ENCODE measurements at places on chromosomes 2 and 18.

DNA sequence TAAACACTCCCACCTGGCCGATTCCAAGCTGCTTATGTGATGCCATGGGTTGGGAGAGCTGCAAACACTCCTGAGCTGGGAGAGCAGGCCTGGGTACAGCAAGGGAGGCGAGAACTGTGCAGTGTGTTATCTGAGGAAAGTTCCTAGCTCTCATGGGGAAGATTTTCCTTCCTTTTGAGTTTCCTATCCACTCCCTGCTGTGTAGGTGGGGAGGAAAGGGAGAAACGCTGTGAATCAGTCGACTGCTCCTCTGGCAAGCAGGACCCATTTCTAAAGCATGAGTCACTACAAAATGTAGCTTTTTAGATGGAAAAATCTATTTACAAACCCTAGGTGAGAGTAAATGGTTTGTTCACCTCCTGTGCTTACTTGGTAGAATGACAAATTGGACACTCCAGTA lies 80.4 kb downstream of the SH3RF3 start:
- no peak for DNase-seq

GRCh38 chr2:200302940-200303727 lies 3.4 kb upstream of the SPATS2L start:
- no peak for DNase-seq

GRCh38 chr18:62066102-62066818 lies 120.6 kb downstream of the PIGN start:
- no peak for DNase-seq

GRCh38 chr18:28884304-28884703 lies 707.4 kb upstream of the CDH2 start:
- no peak for DNase-seq

- no peak for DNase-seq
These were observed 477.3 kb downstream of the MBD2 start for GRCh38 chr18:53747210-53747609.

- no peak for DNase-seq
These were observed 56.2 kb upstream of the TMEM163 start for GRCh38 chr2:134774786-134775641.

- DNase-seq: no peak
These were observed 225.8 kb downstream of the PIEZO2 start for GRCh38 chr18:10923551-10924070.

DNA sequence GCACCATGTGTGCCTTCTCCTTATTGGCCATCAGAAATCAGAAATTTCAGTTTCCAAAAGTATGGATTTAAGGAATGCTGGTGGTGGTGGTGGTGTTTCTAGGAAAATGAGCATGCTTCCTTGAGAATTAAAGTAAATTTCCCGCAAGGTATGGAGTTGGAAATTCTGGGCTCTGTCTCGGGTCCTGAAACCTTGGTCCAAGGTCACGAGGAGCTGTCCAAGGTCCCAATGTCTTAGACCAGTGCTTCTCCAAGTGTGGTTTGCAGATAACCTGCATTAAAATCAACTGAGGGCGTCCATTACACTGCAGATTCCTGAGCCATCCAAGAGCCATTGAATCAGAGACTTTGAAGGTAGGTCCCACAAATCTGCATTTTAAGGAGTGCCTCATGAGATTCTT lies 210.9 kb upstream of the PKDCC start:
- DNase-seq: peak; percentile 6

DNA sequence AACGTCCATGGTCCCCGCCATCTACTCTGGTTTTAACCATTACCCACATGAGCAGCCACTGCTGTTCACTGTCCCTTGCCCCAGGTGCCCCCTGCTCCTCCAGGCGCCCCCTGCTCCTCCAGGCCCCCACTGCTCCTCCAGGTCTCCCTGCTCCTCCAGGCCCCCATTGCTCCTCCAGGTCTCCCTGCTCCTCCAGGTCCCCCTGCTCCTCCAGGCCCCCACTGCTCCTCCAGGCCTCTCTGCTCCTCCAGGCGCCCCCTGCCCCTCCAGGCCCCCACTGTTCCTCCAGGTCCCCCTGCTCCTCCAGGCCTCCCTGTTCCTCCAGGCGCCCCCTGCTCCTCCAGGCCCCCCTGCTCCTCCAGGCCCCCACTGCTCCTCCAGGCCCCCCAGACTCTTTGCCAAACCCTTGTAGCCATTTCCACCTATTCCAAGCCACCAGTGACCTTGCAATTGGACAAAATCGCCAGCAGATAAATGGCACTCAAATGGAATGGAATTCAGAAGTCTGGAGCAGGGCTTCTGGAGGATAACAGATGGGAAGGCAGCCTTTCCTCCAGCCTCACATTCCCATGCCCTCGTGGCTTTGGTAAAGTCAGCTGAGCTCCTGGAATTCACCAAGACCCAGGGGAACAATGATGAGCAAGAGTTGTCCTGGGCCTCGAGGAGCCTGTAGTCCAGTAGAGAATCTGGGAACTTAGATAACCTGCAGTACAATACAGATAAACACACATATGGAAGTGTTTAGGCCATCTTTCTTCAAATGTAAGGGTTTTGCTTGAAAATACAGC lies 13.3 kb upstream of the RPL31 start:
- no peak for DNase-seq

DNA sequence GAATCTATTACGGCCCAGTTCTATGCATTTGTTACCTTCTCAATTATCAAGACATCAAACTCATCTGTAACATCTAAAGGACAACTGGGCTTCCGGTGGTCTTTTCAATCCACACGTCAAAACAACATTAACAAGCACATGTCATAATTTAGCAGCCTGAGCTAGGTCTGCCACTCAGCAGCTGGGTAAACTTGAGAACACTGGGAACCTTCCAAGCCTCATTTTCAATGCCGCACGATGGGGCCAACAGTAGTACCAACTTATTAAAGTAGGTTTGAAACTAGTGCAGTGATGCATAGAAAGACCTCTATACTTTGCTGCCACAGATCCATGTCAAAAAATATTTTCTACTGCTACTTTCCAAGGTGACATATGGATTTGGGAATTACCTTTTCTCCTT lies 60.4 kb downstream of the COL4A4 start:
- DNase-seq: no peak

DNA sequence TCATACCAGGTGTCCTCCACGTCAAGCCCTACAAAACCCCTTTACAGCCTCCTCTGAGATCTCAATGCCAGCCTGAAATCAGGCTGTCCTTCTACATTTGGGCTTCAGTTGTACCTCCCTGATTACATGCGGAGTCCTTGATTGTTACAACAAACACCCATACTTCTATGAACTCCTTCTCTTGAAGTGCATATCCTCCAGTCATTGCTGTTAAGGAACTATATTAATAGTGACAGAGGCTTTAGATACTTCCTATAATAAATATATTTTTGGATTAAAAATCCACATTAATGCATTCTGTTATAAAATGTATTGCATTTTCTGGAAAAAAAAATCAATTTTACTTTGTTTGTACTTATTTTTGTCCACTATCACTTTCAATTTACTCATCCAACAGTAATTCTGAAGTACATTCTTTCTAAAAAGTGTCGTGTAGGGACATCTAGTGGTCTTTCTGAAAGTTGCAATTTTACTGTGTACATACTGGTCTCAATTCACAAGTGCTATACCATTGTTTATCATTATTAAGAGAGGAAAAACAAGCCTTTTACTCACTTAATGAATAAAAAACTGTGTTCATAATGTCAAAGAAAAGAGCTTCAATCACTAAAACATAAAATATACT lies 316.4 kb downstream of the DSEL start:
- DNase-seq: no peak

DNA sequence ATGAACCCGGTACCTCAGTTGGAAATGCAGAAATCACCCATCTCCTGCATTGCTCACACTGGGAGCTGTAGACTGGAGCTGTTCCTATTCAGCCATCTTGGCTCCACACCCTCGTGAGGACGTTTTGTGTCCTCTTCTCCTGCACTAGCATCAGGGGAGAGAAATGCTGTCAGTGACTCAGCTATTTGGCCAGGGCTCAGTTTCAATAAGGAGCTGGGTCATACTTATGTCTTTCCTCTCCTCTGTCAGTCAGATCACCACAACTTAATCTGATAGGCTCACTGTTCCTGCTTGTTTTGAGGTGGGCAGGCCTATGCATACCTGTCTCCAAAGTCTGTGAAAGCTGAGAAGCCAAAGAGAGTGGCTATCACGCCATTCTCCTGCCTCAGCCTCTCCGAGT lies 921.2 kb downstream of the DCC start:
- no peak for DNase-seq

- no peak for DNase-seq
These were observed 44.7 kb downstream of the ATF2 start for GRCh38 chr2:175123254-175123653.

DNA sequence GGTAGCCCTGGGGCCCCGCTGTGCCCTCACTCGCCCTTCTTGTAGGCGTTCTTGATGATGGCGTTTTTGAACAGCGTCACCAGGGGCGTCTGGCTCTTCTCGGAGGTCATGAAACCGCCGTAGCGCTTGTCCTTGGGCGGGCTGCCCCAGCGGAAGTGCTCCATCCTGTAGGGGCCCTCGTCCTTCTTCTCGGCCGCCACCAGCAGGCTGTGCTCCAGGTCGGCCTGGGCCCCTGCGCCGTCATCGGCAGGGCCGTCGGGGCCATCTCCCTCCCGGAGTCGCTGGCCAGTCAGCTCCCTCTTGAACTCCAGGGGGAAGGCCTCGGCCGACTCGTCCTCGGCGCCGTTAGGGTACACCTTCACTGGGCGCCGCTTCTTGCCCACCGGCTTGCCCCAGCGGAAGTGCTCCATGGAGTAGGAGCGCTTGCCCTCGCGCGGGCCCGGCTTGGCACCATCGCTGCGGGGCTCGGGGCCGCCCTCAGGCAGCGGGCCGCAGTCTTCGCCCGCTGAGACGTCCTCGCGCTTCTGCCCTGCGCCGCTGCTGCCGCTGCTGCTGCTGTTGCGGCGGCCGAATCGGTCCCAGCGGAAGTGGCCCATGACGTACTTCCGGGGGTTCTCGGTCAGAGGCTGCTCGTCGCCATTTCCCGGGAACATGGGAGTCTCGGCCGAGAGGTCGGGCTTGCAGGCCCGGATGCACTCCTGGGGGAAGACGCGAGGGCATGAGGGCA lies 7.2 kb downstream of the POMC start:
- DNase-seq: peak; percentile 53

DNA sequence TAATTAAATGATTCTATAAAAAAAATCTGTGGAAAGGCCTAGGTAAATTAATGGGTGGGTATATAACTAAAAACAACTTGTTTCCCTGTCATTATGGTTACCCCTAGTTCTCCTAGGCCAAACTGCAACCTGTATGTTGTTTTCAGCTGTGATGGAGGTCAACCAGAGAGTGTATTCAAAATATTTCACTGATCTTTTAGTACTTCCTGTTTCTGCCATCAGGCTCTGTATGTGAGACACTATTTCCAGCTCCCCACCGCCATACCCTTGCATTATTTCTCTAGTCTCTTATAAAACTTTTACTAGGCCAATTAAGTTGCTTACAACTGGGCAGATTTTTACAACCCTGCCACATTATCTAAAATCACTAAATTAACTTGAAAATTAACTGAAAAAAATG lies 21.0 kb upstream of the CDKL4 start:
- no peak for DNase-seq

- no peak for DNase-seq
These were observed 19.3 kb downstream of the MBOAT2 start for GRCh38 chr2:8984157-8984556.

GRCh38 chr18:47931718-47932103 lies 1.3 kb upstream of the SMAD2 start:
- DNase-seq: no peak

- no peak for DNase-seq
These were observed 262.9 kb downstream of the AFF3 start for GRCh38 chr2:99879481-99879880.

DNA sequence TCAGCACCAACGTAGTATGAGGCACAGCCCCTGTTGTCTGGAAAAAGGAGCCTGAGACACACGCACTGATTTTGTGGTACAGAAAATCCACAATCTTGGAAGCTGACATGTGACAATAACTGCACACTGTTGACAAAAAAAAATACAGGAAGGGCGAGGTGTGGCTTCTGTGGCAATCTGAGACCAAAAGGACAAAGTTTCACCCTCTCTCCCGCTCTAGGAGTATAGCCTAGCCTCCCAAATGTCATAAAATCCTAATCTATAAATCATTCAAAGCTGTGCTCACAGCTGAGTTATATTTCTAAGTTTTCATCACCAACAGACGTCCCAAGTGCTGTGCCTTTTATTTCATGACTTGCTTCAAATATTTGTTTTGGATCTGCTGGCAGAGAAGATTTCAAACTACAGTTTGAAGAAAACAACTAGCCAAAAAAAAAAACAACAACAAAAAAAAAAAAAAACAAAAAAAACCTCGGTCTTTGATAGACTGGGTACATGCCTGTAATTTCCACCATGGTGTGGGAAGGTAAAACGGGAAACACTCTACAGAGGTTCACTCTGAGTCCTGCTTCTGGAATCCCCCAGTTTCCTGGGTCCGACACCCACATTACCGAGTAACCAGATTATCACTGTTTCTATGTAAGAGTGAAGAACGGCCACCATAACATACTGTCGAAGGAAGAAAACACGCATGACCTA lies 61.0 kb downstream of the C2orf76 start:
- no peak for DNase-seq

DNA sequence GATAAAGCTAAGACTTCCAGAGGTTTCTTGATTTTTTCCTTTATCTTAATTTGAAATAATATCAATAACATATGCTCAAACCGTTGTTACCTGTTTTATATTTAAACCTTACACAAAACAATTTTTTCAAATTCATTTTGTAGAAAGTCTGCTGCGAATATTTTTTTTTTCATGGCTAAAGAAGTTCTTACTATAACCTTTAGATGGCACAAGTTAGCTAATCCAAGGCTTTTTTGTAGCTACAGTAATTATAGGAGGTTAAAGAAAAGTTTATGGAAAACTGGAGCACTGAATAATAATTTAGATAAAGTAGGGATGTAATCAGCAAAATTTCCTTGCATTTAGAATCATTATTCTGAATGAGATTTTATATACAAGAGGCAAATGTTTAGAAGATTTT lies 78.0 kb upstream of the PNPT1 start:
- DNase-seq: no peak

GRCh38 chr2:155645791-155646190 lies 686.7 kb downstream of the NR4A2 start:
- DNase-seq: no peak

DNA sequence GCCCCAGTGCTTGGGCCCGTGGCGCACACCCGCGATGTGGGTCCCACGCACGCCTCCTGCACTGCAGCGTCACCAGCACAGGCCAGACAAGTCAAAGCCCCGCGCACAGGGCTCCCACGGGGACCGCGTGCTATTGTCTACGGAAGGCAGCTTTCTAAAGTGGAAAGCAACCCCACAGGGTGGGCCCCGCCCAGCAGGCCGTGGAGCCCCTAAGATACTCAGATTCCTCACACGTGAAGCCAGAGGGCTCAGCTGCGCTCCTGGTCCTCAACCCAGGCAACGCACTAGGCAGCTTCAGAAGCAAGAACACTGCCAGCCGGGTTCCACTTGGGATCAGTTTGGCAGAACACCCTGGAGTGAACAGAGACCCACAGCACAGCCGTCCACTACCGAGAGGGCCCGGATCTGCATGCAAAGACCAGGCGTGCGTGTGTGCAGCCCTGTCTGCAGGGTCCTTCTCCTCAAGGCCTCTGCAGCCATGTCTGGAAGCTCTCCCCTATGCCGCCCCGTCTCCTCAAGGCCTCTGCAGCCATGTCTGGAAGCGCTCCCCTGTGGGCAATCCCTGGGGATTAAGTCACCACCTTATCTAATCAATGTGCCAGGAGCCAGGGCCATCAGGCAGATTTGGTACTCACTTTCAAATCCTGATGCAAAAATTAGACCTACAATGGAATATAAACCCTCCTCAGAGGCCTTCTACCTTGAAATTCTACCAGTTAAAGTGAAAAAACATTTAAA lies 231.3 kb downstream of the HDAC4 start:
- DNase-seq: no peak

Measured in stimulated activated CD8-positive, alpha-beta memory T cell treated with anti-CD3 and anti-CD28 coated beads, Interleukin-12 subunit alpha, Interleukin-12 subunit beta, amount 100 ng/mL, for 1 hour (primary cell).